Prostate gland (tissue), 2 donors: ENCODE measurements at places on chromosomes 7 and 10.

GRCh38 chr10:28391283-28391682 is 88.4 kb upstream of the MPP7 start:
- no peak for DNase-seq

DNA sequence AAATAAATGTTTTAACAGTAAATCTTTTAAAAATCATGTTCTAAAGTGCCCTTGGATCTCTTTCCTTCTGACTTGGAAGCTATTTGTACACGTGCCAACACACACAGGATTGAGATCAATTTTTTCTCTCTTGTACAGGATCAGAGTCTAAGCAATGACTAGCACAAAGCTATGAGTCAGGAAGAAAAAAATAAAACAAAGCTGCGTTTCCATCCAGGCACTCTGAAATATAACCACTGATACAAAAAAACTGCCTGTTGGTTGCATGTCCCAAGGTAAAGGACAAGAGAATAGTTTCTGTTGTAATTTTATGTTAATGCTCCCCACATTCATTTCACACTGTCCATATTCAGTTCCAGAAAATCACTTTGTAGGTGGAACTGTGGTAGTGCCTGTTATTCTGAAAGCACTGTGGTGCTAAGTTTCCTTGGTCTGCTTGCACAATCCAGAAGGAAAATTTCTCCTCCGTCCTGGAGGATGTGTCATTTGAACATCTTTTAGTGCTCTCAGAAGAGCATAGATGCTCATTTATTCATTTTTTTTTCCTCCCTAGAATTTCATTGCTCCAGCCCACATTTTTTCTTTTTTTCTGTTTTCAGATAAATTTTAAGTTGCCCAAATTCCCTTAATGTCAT is 113.4 kb downstream of the PLXDC2 start:
- no peak for DNase-seq

DNA sequence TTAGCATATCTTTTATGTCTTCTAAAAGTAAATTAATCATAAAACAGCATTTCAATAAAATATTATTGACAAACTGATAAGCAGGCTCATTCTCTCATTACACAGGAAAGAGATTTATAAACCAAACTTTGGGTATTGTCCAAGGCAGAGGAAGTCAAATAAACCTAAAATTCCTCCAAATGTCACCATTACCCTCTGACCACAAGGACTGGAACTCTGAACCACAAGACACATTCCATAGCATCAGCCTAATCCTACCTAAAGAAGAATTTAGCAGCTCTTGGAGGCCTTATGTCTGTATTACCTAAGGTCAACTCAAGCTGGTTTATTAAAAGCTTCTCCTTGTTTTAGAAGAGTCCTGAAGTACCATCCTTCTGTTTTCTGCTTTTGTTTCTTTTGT is 82.4 kb upstream of the SLC13A1 start:
- DNase-seq: no peak

- DNase-seq: no peak
These were observed 132.3 kb downstream of the ACTR3B start for GRCh38 chr7:152891837-152892236.

DNA sequence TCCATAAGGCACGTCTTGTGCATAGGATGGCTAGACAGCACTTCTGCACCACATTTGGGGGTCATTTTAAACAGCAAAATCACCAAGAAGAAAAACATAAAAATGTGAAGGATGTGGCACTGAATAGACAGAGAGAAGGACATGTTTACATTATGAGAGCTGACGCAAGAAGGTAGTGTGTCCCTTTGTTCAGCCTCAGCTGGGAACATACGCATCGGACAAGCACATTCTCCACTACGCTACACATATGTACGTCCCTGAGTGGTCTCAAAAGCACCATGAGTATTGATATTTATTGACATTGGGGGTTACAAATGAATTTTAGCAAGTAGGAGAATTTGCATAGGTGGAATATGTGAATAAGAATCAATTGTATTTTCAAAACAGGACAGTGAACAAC is 20.2 kb downstream of the DDC start:
- no peak for DNase-seq

DNA sequence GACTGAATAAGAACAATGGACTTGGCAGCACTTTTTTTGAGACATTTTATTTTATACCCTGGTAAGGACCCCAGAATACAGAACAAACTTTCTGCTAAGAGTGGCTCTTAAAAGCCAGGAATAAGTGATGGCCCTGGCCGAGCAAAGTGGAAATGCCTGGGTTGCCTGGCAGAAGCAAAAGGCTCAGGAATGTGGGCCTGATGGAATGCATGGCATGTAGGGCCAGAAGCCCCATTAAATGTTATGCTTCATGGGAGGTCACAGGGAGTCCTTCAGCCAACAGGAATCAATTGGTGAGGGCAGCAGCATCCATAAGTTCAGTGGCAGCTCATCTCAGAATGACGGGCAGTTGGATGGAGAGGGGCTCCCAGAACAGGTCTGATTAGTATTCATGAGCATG is 301.5 kb upstream of the CACNA2D1 start:
- no peak for DNase-seq

DNA sequence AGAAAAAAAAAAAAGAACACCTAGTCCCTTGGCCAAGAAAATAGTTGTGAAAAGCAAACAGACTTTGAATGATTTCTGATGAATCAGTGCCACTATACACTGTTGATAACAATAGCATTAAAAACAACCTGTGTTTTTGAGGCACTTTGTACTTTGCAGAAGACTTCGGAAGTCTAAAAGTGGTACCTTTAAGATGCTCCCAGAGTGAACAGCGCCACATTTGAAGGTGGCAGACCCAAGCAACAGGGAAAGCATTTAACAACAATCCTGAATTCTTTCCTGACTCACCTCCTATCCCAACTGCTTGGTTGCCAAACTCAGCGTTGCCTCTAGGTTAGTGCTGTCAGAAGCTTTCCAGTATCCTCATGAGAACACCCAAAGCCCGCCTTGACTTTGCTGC is 102.5 kb upstream of the CCDC6 start:
- no peak for DNase-seq

- no peak for DNase-seq
These were observed 1.9 kb downstream of the ANTXRL start for GRCh38 chr10:46288601-46289206.

DNA sequence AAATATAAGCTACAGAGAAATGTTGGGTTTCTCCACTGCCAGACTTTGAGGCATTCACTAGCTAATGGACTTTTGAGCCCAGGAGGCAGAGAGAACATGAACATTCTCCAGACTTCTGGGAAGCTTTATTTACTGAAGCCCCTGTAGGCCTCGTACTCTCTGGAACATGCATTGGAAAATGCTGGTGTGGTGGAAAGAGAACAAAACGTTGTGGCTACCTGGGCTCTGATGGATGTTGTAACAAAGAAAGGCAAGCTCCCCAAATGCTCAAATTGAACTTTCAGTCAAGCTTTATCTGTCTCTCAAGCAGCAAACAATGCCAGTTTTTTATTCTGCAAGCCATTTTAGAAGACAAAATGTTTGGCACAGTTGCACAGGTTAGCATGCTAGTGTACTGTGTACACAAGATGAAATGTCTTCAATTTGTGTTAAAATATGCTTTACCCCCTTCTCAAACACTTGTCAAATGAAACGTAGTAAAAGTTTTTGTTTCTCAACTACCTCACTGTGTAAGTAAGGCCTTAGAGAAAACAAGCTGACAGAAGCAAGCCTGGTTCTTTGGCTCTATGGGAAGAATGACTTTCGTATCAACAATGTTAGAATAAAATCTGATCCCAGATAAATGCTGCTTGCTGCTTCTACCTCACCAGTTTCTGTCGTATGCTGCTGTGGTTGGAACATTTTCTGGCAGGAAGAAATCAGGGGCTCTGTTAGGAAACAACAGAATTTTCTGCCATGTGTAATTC is 71.0 kb upstream of the CC2D2B start:
- no peak for DNase-seq

GRCh38 chr10:50937230-50937907 is 51.9 kb upstream of the A1CF start:
- no peak for DNase-seq

DNA sequence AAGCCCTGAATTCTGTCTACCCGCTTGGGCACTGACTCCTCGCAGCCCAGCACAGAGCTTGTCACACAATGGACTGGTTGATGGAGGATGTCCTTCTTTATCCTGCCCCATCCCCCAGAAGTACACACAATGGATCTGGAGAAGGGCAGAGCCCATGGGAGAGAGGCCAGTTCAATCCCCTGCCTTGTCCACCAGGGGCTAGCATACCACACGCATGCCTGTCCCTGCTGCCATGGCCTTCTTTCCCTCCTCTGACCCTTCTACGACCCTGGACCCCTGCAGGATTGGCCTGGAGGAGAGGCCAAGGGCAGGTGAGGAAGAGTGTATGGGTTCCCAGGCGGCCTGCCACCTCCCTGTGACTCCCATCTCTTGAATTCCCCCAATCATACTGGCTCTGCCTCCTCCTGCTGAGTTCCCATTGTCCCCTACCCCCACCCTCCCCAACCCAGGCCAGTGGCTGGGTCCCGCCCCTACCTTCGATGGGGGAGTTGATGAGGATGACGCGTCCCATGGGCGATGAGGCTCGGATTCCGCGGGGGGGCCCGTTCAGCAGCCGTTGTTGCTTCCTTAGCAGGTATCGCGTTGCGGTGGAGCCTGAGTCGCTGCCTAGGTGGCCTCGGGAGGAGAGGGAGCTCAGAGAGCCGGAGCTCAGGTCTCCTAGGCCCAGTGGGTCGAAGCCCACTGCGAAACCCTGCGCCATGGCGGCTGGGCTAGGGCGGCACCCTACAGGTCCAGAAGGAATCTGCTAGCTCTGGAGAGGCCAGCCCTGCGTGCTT is 1.2 kb downstream of the PDZD7 start:
- no peak for DNase-seq

GRCh38 chr7:113892818-113893217 is 26.0 kb downstream of the PPP1R3A start:
- DNase-seq: no peak

GRCh38 chr7:112453505-112454171 is 3.4 kb downstream of the IFRD1 start:
- DNase-seq: no peak

GRCh38 chr10:2139746-2140145 is 402.4 kb upstream of the ADARB2 start:
- no peak for DNase-seq

- no peak for DNase-seq
These were observed 44.4 kb upstream of the LOXL4 start for GRCh38 chr10:98312349-98312748.

- DNase-seq: no peak
These were observed 1.2 kb downstream of the MNX1 start for GRCh38 chr7:157009170-157009777.

- DNase-seq: no peak
These were observed 32.4 kb downstream of the DRGX start for GRCh38 chr10:49363309-49364031.

DNA sequence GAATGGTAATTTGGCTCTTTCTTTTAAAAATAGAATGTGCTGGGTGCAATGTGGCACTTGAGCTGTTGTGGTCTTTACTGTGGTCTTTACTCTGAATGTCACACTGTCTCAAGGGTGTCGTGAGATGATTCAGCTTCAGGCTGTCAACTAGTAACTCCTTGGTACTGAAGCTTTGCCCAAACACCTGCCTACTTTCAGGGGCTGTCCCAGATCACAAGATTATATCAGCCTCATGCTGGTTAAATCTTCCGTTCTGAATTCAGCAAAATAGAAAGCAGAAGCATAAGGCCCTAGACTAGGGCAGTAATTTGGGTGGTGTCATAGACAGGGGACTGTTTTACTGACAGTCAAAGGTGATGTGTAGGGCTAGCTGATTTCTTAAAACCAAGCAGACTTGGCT is 110.9 kb downstream of the BAMBI start:
- DNase-seq: no peak

DNA sequence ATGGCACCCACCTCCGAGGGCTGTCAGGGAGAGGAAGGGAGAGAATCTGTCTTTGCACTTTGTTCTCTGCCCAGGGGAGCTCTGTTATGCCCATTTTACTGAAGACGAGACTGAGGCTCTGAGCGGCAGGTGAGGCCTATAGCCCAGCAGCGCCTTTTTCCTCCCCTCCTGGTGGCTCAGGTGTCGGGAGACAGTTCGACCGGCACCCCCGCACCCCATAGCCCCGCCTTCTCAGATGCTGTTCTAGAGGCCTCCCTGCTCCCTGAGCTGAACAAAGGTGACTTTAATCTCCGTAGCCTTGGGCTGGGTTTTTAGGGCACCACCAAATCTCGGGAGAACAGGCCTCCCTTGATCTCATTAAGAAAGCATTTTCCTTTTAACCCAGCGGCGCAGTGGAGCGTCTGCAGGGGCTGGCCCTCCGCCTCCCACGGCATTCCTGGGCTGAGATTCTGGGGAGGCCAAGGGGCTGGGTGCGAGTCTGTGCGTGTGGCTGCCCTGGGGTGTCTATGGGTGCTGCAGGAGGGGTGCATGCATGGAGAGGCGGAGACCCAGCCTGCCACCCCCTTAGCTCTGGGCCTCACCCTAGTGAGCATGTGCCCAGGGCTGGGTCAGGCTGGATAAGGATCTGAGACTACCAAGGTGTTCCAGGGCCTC is 3.3 kb downstream of the LFNG start:
- DNase-seq: peak; percentile 63

- no peak for DNase-seq
These were observed 15.8 kb upstream of the CPA1 start for GRCh38 chr7:130364451-130364850.

- DNase-seq: no peak
These were observed 244.0 kb downstream of the EBF3 start for GRCh38 chr10:129719889-129720590.

GRCh38 chr7:108165723-108166122 is 35.6 kb upstream of the LAMB4 start:
- DNase-seq: no peak

DNA sequence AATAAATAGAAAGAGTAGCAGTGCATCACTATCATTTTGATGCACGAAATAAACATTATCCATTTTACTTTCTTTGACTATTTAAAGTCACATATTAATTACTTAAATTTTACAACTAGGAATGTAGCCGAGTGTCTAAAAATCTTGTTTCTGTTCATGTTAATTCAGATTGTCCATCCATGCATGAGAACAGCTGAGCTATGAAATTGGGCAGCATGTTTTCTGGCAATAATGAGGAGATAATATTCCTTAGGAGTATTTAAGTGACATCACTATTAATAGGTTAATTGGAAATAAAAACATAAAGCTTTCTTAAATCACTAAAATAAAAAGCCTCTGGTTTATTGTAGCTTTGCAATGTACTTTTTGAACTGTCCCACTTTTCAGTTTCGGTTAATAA is 293.8 kb downstream of the PHTF2 start:
- no peak for DNase-seq

GRCh38 chr10:120423431-120424197 is 33.4 kb upstream of the PLPP4 start:
- peak; percentile 23 for DNase-seq

- DNase-seq: no peak
These were observed 15.8 kb downstream of the BBS9 start for GRCh38 chr7:33145156-33145555.

GRCh38 chr10:62083412-62084267 is 182.1 kb downstream of the ARID5B start:
- peak; percentile 62 for DNase-seq

GRCh38 chr10:103111031-103111917 is 81.8 kb downstream of the NT5C2 start:
- no peak for DNase-seq

- peak; percentile 28 for DNase-seq
These were observed 9.5 kb downstream of the ACTR1A start for GRCh38 chr10:102492983-102493382.

GRCh38 chr10:70729763-70730357 is 55.3 kb downstream of the TBATA start:
- DNase-seq: no peak
